ENCODE measurements at places on chromosomes 12 and 14.

DNA sequence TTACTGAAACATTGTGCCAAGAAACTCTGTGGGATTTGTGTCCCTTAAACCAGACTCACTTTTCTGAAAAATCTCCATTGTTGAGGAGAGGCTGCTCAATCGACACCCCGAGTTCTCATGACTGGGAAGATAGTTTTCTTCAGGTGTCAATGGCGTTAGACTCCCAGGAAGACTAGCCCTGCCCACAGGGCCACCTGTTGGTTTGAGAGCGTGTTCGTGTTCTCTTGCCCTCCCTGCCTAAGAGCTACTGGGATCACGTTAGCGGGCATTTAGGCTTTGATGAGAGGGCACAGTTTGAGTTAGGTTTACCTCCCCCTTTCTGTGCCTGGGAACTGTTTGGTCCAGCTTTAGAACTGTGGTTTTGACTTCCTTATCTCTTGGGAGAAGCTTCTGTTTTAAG, 10.7 kb upstream of the UNC119B start:
- DNase-seq = no peak

DNA sequence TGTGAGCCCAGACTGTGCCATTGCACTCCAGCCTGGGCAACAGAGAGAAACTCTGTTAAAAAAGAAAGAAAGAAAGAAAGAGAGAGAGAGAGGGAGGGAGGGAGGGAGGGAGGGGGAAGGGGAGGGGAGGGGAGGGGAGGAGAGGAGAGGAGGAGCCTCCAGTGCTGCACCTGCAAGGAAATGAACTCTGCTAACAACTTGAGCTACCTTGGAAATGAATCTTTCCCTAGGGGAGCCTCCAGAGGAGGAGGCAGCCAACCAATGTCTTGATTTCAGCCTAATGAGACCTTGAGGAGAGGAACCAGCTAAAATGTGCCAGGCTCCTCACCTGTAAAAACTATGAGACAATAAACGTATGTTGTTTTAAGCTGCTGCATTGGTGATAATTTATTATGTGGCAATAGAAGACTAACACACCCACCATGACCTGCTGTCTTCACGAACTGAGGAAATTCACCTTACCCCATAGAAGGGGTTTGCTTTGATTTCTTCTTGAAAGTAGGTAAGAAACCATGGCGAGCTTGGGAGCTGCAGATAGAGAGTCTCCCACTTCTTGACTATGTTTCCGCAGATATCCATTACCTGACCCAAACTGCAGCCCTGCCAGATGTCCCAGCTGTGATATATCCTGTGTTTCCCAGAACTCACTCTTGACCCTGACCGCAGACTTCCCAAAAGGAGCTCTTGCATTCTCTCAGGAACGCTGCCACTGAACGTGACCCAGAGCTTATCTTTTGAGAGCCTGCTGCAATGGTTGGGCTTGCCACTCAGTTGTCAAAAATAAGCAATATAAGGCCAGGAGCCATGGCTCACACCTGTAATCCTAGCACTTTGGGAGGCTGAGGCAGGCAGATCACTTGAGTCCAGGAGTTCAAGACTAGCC, 31.5 kb upstream of the TMPO start:
- DNase-seq = no peak

DNA sequence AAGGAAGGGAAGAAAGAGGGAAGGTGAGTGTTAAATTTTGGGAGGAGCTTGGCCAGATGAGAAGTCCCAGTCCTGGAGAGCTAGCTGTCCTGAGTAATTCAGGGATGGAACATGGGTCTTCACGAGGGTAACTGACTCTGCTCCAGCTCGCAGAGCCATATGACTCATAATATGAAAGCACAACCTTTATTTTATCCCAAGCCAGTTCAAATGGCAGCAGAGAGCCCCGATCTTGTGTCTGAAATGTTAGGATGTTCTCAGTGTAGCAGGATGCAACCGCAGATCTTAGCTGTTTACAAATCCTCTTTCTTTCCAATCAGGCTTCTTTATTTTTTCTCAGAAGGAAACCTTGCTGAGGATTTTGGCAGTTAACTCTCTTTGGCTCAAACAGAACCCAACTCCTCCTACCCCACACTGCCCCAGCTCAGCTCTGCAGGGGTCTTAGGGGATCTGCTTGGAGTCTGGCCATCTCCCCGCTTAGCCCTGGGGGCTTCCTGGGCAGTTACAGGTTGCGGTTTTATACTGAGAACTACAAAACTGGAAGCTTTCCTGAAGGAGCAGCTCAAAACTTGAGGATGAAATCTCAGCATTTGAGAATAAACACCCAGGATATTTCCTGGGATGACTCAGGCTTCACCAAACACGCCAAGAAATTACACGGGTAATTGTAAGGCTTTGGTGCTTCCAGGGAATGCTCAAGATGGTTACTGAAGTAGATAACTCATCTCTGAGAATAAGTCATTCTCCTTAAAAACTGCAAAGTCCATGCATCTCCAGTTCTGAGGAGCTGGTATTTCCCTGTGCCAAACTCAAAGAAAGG, 92.5 kb downstream of the VCPKMT start:
- DNase-seq = peak; percentile 62

DNA sequence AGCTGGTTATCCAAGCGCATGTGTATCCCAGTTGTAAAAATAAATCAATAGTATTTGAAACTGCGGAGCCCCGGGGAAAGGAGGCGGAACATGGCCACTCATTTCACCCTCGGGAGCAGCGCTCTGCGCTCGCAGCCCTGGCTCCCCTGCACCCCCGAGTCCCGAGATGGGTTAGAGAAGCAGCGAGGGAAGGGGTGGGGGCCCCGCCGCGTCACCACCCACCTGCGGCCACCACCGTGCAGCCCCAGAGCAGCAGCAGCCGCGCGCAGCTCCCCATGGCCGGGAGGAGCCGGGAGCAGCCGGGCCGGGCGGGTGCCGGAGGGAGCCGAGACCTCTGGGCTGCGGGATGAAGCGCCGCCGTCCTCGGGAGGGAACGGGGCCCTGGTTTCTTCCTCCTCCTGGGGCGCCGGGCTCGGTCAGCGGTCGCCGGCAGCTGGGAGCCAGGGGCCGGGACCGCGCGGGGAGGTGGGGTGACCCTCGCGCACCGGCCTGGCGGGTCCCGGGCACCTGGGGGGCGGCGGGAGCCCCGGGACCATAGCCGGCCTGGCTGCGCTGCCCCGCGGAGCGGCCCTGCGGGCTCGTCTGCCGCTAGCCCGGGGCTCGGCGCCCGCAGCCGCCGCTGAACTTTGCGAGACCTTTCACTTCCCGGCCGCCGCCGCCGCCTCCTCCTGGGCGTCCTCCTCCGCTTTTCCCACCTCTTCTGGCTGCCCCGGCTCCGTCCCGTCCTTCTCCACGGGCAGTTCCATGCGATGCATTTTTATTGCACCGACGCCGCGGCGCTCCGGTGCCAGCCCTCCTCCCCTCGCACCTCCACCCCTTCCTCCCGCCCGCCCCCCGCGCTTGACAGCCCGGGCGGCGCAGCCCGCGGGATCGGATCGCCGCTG, at the start of gene NTN4:
Gene NTN4, minus strand, starts transcription at position 732 of the 884 bp plus-strand sequence. Its CDS starts 455 bp downstream, at position 277.
- no peak for DNase-seq

GRCh38 chr12:19808371-19808770, 369.1 kb downstream of the AEBP2 start:
- DNase-seq = no peak

- no peak for DNase-seq
These were observed 2.0 kb downstream of the ERP27 start for GRCh38 chr12:14936224-14936861.
